ENCODE measurements at places on chromosomes 1 and 21.

DNA sequence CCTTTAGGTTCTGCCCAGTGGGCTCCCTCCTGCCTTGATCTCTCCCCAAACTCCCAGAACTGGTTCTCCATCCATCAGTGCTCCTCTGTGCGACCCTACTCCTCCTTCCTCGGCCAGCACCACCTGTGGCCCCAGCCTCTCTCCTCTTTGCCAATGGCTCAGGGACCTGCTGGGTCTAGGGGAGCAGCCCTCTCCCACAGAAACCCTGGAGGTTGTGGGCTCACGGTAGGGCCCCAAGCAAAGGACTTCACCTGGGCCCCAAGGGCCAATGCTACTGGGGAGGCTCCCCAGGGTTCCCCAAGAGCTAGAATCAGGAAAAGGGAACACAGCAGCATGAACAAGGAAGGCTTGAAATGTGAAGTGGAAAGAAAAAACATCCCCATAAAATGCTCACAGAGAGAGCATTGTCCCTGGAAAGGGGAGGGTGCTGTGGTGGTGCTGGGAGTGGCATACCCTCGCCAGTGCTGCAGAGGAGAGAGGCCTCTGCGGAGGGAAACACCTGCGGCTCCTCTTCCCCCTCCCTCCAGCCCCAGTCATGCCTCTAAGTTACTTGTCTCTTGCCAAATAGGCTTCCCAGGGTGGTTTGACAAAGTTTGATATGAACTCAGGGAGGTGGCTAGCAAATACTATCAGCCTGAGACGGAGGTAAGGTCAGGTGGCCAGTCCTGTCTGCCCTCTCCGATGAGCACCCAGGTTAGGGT, 2.5 kb downstream of the TMEM63A start:
- no peak for DNase-seq

DNA sequence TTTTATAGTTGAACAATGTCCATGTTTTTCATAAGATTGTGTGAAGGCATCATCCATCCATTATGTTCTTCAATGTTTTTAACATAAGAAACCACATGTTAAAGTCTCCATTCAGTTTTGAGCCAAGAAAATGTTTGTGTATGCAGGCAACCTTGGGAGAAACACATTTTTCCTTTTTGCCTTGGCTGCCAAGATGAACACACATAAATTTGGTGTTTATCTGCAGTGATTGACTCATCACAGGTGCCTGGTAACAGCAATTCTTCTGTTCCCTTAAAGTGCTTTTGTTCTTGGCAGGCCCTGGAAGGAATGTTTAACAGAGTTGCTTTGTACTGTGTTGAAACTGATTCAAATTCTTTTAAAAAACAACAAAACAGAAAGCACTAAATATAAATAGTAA, 709.9 kb upstream of the ADGRL4 start:
- DNase-seq = no peak

- no peak for DNase-seq
Observed at GRCh38 chr1:99503276-99503747, 142.6 kb upstream of the PALMD start.

DNA sequence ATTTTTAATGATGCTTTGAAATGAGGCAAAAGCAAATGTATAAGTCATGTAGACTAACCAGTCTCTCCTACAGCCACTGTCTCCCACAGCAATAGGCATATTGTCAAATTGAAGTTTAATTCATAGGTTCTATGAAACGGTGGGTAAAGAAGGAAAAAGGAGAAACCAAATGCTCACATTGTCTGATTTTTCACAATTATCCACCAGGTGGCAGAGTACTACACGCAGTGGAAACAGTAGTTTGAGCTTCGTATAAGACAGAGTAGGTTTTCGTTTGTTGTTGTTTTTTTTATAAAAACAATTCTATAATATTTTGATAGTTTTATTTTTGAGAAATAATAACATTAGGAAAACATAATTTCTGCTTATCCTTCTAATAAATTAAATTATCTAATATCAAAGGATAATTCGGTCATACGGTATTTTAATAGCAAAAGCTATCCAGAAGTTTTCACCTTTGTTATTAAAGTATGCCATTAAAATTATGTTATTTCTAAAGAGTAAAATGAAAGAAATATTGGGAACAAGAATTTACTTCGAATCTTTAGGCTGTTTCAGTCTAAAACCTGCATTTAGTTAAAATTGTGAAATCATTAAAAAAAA, 39.1 kb downstream of the TYW3 start:
- DNase-seq = peak; percentile 43

DNA sequence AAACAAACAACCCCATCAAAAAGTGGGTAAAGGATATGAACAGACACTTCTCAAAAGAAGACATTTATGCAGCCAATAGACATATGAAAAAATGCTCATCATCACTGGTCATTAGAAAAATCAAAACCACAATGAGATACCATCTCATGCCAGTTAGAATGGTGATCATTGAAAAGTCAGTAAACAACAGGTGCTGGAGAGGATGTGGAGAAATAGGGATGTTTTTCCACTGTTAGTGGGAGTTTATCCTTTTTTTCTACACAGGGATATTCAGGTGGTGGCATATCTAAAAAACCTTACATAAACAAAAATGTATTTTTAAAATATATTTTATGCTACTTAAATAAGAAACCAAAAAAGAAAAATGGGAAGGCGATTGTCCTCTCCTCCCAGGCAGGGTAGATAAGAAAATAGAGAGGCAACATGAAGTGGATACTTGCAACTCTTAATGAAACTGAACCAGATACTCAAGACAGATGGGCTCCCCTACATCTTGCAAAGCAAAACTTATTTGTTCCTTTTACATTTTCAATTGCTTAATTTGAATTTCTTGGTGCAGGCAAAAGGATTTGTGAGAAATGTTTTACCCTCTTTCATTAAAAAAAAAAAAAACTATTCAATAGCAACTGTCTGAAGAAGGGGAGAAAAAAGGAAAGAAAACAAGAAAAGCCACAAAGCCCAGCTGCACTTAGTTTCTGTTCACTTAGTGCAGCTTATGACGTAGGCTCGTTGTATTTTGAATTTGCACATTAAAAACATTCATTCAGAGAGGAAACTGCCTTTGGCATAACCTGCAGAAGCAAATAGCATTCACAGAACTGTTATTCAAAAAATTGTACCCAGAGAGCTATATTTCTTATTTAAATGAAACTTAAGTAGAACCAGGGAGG, 36.9 kb upstream of the RGS1 start:
- DNase-seq = peak; percentile 94

- DNase-seq = no peak
Observed at GRCh38 chr21:43818685-43819084, 29.3 kb downstream of the RRP1 start.

GRCh38 chr1:181479137-181479745, 4.1 kb upstream of the CACNA1E start:
- DNase-seq = no peak

All from thymus (tissue), 14 donors.